ENCODE measurements at places on chromosomes 7 and 10.

- no peak for DNase-seq
- H3K4me3 ChIP-seq: peak overlapping the region; percentile 94
- H3K36me3 ChIP-seq: no peaks in the 10 kb centered on the region
- H3K4me1 ChIP-seq: peaks cover 48% of the 10 kb centered on the region
Observed at GRCh38 chr7:114084472-114085312, 165.9 kb upstream of the PPP1R3A start.

DNA sequence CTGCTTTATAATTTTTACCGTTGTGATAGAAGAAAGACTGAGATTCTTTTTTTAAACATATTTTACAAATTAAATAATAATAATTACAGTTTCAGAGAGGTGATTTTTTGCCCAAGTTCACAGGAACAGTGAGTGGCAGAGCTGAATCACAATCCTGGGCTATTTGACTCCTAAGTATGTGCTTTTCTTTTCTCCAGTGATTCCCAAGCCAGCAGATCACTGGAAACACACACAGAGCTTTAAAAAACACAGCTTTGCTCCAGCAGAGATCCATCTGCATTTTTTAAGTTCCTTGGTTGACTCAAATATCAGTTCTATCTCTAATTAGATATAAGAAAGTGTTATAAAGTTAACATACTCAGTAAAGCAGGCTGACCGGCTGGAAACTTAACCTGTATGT is 69.0 kb downstream of the AHR start:
- no peak overlapping the region for H3K27ac ChIP-seq
- H3K27me3 ChIP-seq: no peaks in the 10 kb centered on the region
- H3K4me3 ChIP-seq: no peak overlapping the region
- no peaks in the 10 kb centered on the region for H3K4me1 ChIP-seq
- DNase-seq: no peak

GRCh38 chr10:77334501-77334900 is 303.1 kb downstream of the KCNMA1 start:
- no peak for DNase-seq
- H3K36me3 ChIP-seq: no peaks in the 10 kb centered on the region
- peaks cover 5% of the 10 kb centered on the region for H3K27me3 ChIP-seq
- H3K4me3 ChIP-seq: no peak overlapping the region

DNA sequence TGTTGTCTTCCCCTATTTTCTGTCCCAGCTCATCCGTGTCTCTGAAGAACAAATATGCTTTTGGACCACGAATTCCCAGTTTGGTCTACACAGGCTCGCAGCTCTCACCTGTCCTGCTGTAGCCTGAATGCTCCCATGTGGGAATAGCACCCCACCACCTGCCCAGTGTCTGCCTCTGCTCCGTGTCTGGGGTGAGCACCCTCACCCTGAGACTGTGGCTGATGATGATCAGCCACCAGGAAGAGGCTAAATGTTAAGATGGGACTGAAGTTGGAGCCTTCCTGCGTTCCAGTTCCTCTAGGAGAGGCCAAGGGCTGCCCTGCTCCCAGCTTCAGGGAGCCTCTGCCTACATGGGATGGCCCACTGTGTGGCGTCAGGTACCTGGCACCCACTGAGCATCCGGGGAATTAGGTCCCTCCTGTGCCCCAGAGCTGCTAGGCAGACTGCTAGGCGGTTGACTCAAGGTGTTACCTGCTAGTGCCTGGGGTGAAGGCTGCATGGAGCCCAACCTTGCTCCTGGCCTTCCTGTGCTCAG is 3.7 kb downstream of the PGAM2 start:
- peaks cover 60% of the 10 kb centered on the region for H3K4me1 ChIP-seq
- peak overlapping the region; percentile 88 for H3K27ac ChIP-seq
- DNase-seq: no peak
- peaks cover 50% of the 10 kb centered on the region for H3K36me3 ChIP-seq
- no peaks in the 10 kb centered on the region for H3K27me3 ChIP-seq

DNA sequence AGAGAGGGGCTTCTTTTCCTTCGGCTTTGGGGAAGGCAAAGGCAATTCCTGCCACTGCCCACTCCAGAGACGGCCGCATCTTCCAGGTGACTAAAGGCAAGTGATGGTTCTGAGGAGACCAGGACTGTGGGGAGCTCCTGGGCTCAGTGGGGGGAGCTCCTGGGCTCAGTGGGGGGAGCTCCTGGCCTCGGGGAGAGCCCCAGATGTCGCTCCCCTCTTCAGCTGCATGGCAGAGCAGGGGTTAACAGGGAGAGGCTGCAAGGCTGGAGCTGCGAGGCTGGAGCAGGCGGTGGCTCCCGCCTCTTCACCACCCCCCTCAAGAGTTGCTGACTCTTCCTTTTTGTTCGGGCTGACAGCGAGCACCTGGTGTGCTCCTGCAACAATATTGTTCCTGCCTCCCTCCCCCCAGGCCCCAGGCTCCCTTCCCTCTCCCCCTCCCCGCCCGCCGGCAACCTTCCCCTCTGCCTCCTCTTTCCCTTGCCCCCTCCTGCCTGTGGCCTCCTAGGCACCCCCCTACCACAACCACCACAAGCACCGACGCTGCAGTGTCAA is 56.3 kb upstream of the LBX1 start:
- H3K27ac ChIP-seq: no peak overlapping the region
- no peak for DNase-seq
- H3K36me3 ChIP-seq: no peaks in the 10 kb centered on the region
- H3K4me1 ChIP-seq: peaks cover 11% of the 10 kb centered on the region
- H3K27me3 ChIP-seq: peaks cover 85% of the 10 kb centered on the region

GRCh38 chr10:86759073-86759672 is 2.8 kb downstream of the BMPR1A start:
- DNase-seq: no peak
- H3K27ac ChIP-seq: no peak overlapping the region
- H3K4me1 ChIP-seq: peaks cover 35% of the 10 kb centered on the region
- no peaks in the 10 kb centered on the region for H3K36me3 ChIP-seq
- H3K27me3 ChIP-seq: peaks cover 50% of the 10 kb centered on the region
- no peak overlapping the region for H3K4me3 ChIP-seq
